ENCODE measurements at places on chromosomes 16 and 17.

GRCh38 chr17:36197387-36197703 lies 787 bp upstream of the CCL3L1 start:
- peak; percentile 2 for DNase-seq

- no peak for DNase-seq
These were observed 37.7 kb downstream of the USP32 start for GRCh38 chr17:60354223-60354622.

DNA sequence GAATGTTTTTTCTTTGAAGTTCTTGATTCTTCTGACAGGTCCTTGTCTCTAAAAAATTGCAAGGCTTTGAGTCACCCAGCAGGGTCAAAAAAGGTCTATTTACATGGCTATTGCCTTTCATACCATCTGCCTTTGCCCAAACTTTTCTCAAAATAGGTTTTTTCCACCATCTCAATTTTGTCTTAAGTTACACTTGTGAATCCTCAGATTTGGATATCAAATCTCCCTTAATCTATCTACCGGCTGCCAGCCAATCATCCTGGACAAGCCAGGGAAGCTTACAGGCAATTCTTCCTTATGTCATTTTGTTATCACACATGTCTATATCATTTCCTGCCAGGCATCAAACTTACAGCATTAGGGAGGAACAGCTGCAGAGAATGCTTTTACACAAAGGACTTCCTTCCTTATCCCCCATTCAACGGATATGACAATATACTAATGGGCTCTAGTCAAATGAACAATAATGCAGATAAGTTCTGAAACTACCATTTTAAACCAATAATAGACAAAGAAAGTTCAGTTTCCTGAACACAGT lies 104.1 kb upstream of the CORO6 start:
- no peak for DNase-seq

GRCh38 chr17:71632328-71632727 lies 488.5 kb upstream of the SOX9 start:
- DNase-seq = no peak

DNA sequence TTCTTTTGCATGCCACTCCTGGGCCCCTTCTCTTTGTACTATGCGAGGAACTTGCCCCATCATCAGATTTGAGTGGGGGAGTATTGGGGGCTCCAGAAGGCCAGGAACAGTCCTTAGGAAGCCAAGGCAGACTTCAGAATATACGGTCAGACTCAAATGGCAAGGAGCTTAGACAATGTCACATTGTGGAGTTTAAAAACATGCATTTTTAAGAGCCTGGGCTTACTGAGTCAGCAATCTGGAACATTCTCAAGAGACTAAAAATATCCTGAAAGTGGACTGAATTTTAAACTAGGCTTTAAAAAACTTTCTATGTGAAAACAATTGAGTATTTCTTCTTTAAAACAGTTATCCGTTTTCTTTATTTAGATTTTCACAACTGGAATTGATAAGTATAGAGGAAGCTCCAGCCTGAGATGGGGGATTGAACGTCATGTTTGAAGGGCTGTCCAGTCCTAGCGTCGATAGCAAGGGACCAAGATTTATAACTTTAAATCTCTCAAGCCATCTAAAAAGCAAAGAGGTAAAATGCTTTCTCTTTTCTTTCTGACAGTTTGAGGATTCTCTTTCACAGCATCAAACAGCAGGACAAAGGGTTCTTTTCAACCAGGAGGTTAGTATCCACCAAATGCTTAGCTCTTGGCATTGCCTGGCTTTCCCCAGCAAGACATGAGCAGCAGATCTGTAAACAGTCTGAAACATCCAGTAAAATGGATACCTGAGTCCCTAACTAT lies 45.8 kb upstream of the CDRT4 start:
- no peak for DNase-seq

- DNase-seq = peak; percentile 91
These were observed 53.1 kb upstream of the USP7 start for GRCh38 chr16:9016824-9017223.

DNA sequence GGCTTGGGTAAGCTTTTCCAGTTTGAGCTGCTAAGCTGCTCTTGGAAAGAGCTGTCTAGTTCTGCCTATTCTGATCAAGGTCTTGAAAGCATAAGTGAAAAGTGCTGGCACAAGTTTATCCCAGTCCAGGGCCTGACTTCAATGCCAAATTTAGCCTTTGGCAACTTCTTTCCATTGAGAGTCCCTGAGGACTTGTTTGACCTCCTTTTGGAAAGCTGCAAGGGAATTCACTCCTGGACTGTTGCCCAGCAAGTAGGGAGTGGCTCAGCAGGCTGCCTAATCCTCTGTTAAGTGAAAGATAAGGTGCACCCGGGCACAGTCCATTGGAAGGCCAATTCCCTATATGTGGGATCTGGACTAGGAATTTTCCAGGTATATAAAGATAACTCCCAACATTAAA lies 16.0 kb upstream of the TANC2 start:
- DNase-seq = peak; percentile 84

DNA sequence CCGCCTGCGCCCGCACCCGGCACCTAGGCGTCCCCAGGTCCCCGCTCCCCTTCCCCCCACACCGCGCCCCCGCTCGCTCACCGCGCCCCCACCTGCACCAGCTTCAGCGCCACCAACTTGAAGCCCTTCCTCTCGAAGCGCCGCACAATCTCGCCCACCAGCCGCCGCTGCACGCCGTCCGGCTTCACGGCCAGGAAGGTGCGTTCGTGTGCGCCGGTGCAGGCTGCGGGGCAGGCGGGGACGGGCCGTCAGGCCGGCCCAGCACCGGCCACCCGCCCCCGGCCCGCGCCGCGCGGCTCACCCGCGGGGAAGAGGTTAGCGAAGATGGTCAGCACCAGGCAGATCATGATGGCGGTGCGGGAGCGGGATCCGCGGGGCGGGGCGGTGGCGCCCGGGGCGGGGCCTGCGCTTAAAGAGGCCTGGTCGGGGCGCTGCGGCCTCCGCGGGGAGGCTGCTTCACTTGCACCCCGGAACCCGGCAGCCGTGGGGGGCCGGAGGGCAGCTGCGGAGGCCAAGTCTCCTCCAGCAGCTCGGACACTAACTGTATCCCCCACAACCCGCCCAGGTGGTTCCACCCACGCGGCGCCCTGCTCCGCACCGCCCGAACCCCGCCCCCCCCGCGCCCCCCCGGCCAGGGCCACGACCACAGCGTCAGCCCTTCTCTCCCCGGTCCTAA lies at the start of gene NME3:
Gene NME3, minus strand, starts transcription at position 356 of the 676 bp plus-strand sequence. Its CDS starts 9 bp downstream, at position 347.
- peak; percentile 54 for DNase-seq
